ENCODE measurements at places on chromosomes 13 and 19.

GRCh38 chr13:46866150-46866549 is 30.7 kb downstream of the HTR2A start:
- no peak for DNase-seq

GRCh38 chr13:91660076-91660415 is 261.6 kb downstream of the GPC5 start:
- no peak for DNase-seq

- no peak for DNase-seq
These were observed 99.6 kb upstream of the MCF2L start for GRCh38 chr13:112869202-112870050.

- DNase-seq, result peak; percentile 45
These were observed 4.9 kb upstream of the RGCC start for GRCh38 chr13:41452462-41452861.

DNA sequence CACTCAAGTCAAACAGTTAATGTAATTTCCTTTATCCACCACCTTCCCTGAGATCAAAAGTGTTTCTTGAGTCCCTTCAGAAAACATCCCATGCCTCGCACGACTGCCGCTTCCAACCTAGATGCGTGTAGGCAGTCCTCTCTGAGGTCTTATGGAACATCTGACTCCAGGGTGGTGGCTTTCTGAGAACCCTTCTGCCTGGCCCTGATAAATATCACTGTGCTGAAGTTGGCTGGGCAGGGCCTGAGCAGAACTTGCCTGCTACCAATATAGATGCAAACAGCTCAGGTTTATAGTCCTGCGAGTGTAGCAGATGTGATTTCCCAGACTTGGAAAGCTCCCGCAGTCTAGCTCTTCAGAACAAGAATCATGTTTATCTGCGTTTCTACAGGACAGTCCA is 61.1 kb upstream of the GPR12 start:
- DNase-seq, result no peak

DNA sequence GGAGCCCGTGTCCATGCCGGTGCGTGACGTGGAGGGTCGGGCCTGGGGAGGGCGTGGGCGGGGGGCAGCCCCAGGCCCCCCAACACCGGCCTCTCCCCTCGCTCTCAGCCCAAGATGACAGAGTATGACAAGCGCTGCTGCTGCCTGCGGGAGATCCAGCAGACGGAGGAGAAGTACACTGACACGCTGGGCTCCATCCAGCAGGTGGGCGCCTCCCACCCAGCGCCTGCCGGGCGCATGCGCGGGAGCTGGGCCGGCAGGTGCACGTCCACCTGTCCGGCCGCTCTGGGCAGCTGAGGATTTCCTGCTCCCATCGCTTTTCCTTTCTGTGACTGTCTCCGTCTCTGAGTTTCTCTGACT is 49.8 kb downstream of the VAV1 start:
- DNase-seq, result no peak

DNA sequence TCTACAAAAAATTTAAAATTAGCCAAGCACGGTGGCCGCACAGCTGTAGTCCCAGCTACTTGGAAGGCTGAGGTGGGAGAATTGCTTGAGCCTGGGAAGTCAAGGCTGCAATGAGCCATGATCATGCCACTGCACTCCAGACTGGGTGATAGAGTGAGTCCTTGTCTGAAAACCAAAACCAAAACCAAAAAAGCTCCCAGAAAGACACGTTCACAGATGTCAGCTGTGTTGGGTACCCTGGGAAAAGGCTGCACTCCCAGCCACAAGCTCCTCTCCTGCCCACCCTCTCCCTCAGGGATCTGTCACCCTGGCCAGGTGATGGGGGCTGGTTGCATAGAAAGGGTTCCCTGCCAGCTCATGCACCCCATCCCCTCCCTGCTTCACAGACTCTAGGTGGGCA is 53.3 kb downstream of the RNF6 start:
- DNase-seq, result no peak

- DNase-seq, result no peak
These were observed 9.9 kb downstream of the ZNF611 start for GRCh38 chr19:52724701-52725514.

DNA sequence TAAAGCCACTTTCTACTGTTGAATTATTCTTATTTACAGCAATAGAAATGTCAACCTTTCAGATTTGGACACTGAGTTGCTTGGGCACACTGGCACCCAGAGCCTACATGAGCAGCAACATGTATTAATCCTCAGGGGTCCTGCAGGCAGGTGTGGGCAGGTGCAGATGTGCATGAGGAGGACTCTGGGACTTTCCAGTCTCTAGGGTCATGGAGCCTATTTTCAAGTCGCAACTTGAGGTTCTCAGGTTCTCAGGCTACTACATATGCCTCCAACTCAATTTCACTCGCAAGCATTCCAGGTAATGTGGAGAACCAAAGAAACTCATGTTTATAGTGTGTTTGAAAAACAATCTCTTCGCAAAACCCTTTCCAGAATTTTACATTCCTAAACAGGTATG is 73.2 kb downstream of the STARD13 start:
- no peak for DNase-seq

GRCh38 chr13:61417086-61417570 is 1.5 kb upstream of the PCDH20 start:
- DNase-seq, result no peak

GRCh38 chr13:38002606-38003005 is 133.0 kb upstream of the TRPC4 start:
- DNase-seq, result no peak

DNA sequence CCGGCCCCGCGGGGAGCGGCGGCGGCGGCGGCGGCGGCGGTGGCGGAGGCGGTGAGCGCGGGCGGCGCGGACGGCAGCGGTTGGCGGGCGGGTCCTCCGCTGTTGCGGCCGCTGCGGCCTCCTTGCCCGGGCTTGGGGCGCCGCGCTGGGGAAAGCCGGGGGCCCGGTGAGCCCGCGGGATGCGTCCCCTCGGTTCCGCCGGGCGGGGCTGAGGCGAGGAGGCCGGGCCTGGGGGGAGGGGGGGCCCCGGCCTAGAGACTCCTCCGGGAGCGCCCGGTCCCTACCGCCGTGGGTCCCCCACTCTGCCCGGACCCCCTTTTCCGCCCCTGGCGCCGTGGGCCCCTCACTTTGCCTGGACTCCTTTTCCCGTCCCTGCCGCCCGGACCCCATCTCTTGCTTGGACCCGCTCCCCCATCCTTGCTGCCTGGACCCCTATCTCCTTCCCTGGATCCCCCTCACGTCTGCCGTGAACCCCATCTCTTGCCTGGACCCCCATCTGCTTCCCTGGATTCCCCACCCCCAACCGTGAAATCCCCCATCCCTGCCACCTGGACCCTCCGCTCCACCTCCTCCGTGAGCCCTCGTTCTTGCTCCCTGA is 28.6 kb upstream of the NDUFS7 start:
- DNase-seq, result no peak

DNA sequence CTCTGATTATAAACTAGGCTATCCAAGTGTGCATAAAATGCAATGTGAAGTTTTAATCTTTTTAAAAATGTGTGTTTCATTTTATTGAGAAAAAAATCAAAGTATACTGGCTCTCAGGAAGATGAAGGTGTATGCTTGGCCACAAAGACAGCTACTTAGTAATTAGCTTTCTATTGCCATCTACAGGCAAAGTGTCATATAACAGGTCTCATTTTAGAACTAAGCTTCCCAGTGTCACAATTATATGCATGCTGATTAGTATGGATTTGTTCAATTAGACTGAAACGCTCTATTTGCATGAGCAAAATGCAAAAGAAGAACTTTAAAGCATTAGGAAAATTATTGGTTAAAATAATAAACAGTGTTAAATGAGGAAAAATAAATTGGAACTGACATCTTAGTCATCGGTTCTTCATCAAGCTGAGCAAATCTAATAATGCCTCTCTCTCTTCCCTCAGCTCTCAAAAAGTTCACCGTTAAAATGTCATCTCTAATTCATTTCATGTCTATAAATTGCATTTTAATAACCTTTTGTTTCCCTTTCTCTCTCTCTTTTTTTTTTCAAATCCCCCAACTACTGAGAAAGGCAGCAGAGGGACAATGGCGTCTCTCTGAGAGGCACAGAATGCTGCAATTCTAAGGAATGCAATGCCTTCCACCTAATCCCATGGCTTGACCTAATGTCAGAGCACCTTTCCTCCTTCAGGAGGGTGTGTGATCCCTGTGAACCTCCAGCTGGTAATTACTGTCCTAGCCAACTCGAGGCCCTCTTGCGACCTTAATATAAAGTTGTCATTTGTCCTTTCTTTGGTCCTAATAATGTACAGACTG is 313.1 kb upstream of the MAB21L1 start:
- DNase-seq, result no peak

GRCh38 chr19:5943045-5943444 is 29.0 kb downstream of the CAPS start:
- no peak for DNase-seq

DNA sequence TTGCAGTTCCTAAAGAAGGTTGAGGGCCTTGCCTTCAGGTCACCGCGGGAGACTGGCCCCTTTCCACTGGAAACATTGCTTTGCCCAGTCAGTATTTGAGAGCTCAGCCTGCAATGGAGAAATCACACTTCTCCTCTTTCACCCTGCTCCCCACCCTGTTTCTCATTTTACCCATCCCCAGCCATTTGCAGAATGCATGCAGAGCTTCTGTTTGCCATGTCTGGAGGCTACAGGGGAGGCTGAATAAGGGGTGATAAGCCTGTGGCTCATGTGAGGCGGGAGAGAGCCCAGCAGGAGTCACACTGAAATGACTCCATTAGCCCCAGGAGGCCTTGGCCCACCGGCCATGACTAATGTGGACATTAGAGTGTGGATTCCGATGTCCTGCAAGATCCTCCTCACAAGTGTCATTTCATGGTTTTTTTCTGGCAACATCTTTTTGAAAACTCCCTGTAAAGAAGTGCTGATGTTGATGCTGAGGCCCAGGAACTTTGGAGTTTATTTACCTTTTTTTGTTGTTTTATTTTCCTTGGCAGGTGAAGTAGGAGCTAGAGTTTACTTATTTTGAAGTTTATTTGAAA is 6.3 kb downstream of the SPINT2 start:
- no peak for DNase-seq

DNA sequence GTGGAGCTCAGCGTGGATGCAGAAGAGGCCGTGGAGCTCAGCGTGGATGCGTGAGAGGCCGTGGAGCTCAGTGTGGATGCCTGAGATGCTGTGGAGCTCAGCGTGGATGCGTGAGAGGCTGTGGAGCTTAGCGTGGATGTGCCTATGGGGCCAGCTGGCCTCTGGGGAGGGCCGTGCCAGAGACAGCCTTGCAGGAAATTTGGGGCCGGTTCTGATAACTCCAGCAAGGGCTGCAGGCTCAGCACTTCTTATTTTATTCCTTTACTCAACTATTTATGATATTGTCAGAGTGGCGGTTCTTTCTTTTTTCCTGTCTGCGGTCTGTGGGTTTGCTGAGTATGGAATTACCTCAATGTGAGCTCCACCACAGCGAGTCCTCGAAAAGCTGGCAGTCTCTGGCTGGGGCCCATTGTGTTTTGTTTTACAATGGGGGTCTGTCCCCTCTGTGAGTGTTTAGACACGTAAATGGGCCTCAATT is 17.8 kb upstream of the TMEM255B start:
- DNase-seq, result peak; percentile 14

GRCh38 chr13:111387026-111387871 is 66.8 kb downstream of the TEX29 start:
- no peak for DNase-seq

GRCh38 chr13:110358381-110358780 is 51.3 kb downstream of the COL4A2 start:
- no peak for DNase-seq

DNA sequence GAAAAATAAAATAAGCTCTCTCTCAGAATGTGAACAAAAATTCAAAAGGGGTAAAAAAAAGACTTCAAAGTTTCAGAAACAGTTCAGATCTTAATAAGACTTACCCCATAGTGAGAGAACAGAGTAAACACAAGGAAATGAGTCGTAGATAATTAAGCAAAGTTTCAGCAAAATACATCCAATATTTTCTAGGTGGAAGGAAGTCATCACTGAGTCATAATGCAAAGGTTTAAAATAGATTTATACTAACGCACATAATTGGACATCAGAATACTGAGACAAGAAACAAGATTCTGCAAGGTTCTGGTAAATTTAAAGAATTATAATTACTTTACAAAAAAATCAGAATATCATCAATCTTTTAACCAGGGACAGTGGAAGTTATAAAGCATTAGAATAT is 1370.7 kb upstream of the ATXN8OS start:
- DNase-seq, result no peak

GRCh38 chr13:88142653-88143052 is 471.5 kb downstream of the SLITRK5 start:
- no peak for DNase-seq

- DNase-seq, result no peak
These were observed 18.4 kb upstream of the GAS6 start for GRCh38 chr13:113882267-113882630.

- no peak for DNase-seq
These were observed 147.0 kb upstream of the RNF113B start for GRCh38 chr13:98324105-98324504.

- peak; percentile 56 for DNase-seq
These were observed 7.1 kb downstream of the SPRED3 start for GRCh38 chr19:38395381-38396114.

- DNase-seq, result no peak
These were observed 11.6 kb upstream of the PGLS start for GRCh38 chr19:17499648-17500446.

GRCh38 chr13:112212533-112212932 is 145.6 kb downstream of the SOX1 start:
- no peak for DNase-seq

- DNase-seq, result no peak
These were observed 28.9 kb downstream of the SMIM24 start for GRCh38 chr19:3451451-3451866.

GRCh38 chr13:79749984-79750551 is 269.1 kb downstream of the NDFIP2 start:
- no peak for DNase-seq

DNA sequence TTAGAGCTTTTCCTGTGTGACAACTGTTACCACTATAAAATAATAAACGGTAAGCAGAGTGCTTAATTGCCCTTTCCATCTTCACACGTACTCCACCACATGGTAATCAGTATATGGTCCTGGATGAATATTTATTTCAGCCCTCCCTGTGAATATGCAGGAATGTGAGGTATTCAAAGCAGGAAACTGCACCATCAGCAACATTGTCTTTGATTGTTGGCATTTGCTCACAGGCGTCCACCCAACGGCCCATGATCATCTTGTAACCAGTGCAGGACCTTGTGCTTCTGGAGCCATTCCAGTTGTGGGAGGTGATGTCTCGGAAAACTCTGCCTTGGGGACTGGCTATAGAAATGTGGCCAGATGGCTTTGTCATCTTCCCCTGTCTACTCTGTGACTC is 132.6 kb downstream of the COG6 start:
- no peak for DNase-seq

GRCh38 chr13:50829226-50829625 is 14.3 kb downstream of the DLEU7 start:
- DNase-seq, result no peak
